ENCODE measurements at places on chromosomes 6 and 20.

DNA sequence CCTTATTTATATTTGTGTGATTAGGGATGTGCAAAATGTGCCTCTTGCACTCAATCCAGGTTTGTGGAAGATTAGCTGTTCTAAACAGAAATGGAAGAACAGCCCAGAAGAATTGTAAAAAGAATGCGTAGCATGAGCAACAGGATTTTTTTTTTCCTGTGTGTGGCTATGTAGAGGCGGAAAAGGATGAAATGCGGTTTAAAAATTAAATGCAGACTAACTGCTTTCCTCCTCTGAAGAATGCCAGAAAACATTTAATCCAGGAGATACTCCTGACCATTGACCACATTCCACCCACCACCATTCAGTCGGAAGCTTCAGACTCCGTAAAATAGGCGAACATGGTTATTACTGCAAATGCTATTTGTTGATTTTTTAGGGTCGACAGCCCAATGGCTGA lies 83.4 kb downstream of the BMP6 start:
- DNase-seq = no peak
- no peaks in the 10 kb centered on the region for H3K36me3 ChIP-seq
- no peak overlapping the region for H3K4me3 ChIP-seq
- no peaks in the 10 kb centered on the region for H3K4me1 ChIP-seq

DNA sequence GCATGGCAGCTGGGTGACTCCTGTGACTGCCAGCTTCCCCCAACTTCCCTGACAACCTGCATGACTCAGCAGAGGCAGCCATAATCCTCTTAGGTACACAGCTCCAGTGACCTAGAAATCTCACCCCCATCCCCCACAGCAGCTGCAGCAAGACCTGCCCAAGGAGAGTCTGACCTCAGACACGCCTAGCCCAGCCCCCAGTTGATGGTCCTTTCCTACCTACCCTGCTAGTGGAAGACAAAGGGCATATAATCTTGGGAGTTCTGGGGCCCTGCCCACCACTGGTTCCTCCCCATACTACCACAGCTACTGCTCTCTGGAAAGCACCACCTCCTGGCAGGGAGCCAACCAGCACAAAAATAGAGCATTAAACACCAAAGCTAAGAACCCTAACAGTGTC lies 90.2 kb downstream of the F13A1 start:
- no peak for DNase-seq
- no peaks in the 10 kb centered on the region for H3K36me3 ChIP-seq
- no peaks in the 10 kb centered on the region for H3K4me1 ChIP-seq
- H3K27me3 ChIP-seq = no peaks in the 10 kb centered on the region
- no peak overlapping the region for H3K27ac ChIP-seq

GRCh38 chr20:37230200-37230599 lies 31.4 kb downstream of the GHRH start:
- DNase-seq = no peak
- H3K36me3 ChIP-seq = no peaks in the 10 kb centered on the region
- no peaks in the 10 kb centered on the region for H3K27me3 ChIP-seq
- H3K27ac ChIP-seq = no peak overlapping the region

DNA sequence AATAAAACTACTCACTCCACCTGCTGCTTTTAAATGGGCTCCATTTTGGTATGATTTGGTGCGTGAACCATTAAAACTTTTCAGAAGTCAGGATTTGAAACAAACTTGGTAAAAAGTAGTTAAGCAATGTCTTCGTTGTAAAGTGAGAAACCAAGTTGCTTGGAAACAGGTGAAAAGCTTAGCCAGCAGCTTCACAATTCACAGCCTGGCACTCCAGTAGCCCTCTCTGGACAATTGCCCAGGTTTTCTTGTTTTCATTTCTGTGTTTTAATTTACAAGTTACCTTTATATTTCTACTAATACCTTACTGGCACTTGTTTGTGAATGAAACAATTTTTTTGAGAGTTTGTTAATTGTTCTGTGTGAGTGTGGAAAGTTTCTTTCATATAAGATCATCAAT lies 12.8 kb downstream of the NT5E start:
- no peaks in the 10 kb centered on the region for H3K4me1 ChIP-seq
- no peak for DNase-seq
- no peaks in the 10 kb centered on the region for H3K36me3 ChIP-seq
- H3K27me3 ChIP-seq = no peaks in the 10 kb centered on the region
- H3K27ac ChIP-seq = no peak overlapping the region
